ENCODE measurements at places on chromosomes 12 and 14.

DNA sequence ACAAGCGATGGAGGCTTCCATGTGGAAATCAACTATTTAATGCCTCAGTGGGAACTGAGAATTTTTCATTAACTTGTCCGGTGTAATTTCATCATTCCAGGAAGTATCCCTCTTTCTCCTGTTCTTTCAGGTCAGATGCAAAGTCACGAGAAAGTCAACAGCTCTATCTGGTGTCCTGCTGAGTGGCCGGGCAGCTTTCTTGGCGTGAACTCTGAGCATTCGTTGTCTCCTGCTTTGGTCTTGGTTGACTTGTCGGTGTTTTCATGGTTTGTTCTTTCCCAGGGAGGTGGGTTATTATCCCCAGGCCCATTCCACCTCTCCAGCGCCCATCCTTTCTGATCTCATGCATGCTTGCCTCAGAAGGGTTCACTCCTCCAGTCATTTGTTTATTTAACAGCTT lies 149.1 kb downstream of the GLT1D1 start:
- no peak for DNase-seq

DNA sequence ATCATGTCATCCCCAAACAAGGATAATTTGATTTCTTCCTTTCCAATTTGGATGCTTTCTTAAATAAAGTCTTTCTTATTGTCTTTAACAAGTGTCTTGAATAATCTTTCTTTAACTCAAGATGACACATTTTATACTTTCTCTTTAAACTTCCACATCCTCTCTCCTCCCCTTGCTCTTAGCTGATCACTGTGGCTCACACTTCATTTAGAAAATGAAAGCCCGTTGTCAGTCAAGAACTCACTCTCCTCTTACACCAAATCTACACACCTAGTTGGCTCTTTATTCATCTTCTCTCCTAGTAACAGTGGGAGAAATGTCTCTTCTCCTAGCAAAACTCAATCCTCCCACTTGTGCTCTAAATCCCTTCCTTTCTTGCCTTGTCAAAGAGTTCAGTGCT lies 10.4 kb upstream of the RMST start:
- peak; percentile 26 for DNase-seq

GRCh38 chr12:98374007-98374406 lies 141.4 kb upstream of the TMPO start:
- no peak for DNase-seq

DNA sequence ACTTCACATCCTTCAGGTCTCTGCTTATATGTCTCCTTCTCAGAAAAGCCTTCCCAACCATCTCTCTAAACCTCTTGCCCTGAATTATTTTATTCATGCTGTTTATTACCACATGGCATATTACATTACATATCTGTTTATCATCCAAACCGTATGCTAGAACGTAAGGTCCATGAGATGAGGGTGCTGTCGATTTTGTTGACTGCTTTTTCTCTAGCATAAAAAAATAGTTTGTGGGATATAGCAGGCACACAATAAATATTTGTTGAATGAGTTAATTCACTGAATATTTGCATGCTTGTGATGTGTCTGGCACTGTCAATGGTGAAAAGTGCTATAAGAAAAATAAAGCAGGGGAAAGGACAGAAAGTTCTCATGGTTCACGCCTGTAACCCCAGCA lies 22.9 kb downstream of the SAMD4A start:
- no peak for DNase-seq

- DNase-seq: no peak
These were observed 40.9 kb downstream of the ATL1 start for GRCh38 chr14:50600849-50601248.

- DNase-seq: no peak
These were observed 54.6 kb upstream of the ATF7IP start for GRCh38 chr12:14310866-14311265.

- DNase-seq: no peak
These were observed 24.5 kb downstream of the CAPS2 start for GRCh38 chr12:75305412-75306332.

DNA sequence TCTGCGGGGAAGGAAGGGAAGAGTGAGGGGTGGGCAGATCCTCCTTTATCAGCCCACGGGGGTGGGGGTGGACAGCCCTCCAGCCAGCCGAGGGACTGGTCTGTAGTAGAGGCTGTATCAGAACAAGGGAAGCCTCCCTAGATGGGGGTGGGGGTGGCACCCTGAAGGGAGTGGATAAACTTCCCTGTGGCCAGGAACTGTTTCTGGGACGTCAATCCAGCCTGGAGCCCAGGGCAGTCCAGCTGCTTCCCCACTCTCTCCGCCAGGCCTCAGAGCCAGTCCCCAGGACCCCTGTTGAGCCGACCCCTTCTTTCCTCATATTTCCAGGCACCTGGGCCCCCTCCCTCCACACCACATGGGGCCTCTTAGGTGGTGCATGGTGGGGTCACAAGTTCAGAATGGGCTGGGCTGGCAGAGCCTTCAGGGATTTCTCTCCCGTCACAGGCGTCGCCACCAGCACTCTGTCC lies 6.7 kb downstream of the PLD4 start:
- peak; percentile 15 for DNase-seq

DNA sequence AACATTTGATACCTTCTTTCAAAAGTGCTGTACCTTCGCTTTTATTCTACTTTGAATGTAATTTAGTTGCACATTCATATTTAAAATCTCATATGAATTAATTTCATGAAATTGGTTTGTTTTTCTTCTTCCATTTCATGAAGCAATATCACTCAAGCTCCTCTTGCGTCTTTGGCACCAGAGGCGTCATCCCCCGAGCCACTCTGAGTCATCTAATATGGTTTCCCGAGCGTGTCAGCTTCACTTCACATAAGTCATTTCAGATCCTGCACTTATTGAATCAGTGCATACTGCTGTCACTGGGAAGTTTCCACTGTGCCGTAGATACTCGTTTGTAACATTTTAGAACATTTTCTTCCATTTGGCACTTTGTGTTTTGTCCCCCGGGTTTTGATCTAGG lies 105.6 kb downstream of the SLC25A47 start:
- DNase-seq: no peak

GRCh38 chr12:11580125-11580751 lies 69.2 kb upstream of the ETV6 start:
- DNase-seq: peak; percentile 32

DNA sequence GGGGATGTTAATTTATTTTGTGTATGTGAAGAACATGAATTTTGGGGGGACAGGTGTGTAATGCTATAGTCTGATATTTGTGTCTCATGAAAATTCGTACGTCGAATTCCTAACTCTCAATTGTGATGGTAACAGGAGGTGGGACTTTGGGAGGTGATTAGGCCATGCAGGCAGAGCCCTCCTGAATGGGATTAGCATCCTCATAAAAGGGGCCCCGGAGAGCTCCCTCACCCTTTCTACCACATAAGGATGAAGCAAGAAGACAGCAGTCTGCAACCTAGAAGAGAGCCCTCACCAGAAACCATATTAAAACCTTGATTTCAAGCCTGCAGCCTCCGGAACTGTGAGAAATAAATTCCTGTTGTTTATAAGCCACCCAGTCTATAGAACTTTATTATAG lies 165.4 kb downstream of the MDGA2 start:
- DNase-seq: no peak

GRCh38 chr14:70358631-70359030 lies 852 bp downstream of the COX16 start:
- DNase-seq: no peak

DNA sequence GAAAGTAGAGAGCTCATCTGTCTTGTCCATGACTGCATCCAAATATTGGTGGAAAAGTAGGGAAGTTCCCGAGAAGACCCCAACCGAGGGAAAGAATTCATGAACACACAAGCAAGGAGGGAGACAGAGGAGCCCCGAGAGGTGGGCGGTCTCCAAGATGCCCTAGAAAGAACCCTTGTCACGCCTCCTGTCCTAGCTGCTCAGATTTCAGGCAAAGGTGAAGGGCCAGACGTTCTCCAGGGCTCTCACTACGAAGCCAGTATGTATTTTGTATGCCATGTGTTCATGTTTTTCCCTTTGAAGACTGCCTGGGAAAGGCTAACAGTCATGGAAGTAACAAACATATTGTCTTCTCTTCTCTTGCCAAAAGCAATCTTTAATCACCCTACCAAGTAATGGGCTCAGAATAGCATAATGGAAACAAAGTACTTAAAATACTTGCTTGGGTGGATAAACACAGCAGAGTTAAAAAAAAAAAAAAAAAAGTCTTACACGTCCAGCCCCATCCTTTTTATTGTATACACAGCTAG lies 99.2 kb upstream of the TBX3 start:
- DNase-seq: no peak

GRCh38 chr12:45518291-45519235 lies 210.9 kb upstream of the ARID2 start:
- DNase-seq: peak; percentile 23

GRCh38 chr12:48198672-48198971 lies 4.5 kb downstream of the OR10AD1 start:
- DNase-seq: peak; percentile 38

DNA sequence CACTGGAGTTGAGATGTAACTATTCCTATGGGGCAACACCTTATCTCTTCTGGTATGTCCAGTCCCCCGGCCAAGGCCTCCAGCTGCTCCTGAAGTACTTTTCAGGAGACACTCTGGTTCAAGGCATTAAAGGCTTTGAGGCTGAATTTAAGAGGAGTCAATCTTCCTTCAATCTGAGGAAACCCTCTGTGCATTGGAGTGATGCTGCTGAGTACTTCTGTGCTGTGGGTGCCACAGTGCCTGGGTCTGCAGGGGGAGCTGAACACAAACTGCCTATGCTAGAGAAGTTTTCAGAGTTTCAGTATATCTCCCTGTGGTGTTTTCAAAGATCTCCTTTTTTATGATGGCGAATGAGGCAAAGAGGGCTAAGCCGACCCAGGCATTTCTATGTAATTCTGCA lies 179.2 kb upstream of the OR4E1 start:
- DNase-seq: no peak

DNA sequence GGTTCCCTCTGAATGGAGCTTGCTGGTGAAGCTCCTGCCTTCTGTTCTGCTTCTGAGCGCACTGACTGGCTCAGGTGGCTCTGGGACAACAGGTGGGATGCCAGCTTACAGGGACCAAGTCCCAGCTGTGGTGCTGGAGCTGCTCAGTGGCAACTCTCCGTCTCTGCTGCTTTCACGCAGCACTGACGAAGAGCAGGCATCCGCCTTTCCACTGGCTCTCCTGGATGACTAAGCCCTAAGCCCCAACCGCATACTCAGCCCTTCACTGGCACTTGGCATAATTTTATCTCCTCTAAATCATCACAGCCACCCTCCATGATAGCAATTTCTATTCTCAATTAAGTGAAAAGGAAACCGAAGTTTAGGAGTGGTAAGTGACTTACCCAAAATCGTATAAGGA lies 3.7 kb upstream of the RTL1 start:
- DNase-seq: no peak

GRCh38 chr14:65966188-65966587 lies 520.0 kb upstream of the CCDC196 start:
- no peak for DNase-seq

DNA sequence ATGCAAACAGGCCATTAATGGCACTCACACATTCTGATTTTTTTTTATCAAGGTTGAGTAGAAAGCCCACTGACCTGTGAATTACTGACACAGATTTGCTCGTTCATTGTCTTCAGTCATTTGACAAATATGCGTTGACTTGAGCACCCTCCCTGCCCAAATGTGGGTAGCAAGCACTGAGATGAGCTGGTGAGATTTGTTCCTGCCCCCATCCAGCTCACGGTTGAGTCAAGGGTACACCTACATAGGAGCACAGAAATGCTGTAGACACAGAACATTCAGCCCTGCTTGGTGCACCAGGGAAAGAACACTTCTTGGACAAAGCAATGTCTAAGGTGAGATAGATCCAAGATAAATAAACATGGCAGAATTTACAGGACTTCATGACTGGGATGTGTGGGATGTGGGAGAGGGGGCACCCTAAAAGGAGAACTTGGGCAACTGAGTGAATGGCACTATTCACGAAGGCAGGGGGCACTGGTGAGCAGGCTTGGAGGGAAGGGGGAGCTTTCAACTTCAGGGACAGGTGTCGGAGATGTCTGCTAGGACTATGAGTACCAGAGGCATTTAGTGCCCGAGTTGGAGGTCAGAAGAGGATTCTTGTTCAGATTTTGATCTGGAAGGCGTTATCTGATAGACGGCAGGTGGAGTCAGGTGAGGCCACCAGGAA lies 213.4 kb downstream of the VRK1 start:
- no peak for DNase-seq

DNA sequence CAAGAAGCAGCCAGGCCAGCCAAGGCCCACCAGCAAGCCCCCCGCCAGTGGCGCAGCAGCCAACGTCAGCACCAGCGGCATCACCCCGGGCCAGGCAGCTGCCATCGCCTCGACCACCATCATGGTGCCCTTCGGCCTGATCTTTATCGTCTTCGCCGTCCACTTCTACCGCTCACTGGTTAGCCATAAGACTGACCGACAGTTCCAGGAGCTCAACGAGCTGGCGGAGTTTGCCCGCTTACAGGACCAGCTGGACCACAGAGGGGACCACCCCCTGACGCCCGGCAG lies 15.0 kb downstream of the ORAI1 start:
- no peak for DNase-seq

DNA sequence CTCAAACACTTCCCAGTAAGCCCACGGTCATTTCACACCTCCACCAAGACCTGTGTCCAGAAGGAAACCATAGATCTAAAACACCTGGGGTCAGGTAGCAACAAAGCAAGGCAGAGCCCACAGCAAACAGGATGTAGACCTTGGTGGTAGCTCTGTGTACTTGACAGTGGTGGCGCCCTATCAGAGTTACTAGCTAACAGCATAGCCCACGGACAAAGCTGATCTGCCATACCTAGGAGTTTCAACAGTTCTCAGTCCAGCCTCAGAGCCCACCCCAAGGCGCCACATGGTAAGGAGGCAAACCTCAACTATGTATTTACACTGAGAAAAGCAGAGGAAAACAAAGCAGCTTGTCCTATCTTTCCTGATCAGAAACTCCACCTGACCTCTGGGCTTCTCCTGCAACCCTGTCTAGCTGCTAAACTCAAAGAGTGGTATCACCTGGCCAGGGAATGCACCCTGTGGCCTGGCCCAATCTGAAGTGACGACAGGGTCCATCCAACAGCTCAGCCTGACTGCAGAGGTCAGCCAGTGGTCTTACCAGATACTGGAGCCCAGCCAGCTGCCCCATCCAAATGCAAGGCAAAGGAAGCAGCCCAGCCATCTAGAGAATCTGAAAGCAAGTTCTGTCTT lies 46.3 kb downstream of the STON2 start:
- no peak for DNase-seq

GRCh38 chr14:101711041-101711856 lies 50.3 kb upstream of the PPP2R5C start:
- no peak for DNase-seq

- DNase-seq: no peak
These were observed 285.3 kb downstream of the ZFP36L1 start for GRCh38 chr14:68507544-68508081.
